Right forelimb (tissue), 1 donor: ENCODE measurements at places on chromosomes 5 and 9.

DNA sequence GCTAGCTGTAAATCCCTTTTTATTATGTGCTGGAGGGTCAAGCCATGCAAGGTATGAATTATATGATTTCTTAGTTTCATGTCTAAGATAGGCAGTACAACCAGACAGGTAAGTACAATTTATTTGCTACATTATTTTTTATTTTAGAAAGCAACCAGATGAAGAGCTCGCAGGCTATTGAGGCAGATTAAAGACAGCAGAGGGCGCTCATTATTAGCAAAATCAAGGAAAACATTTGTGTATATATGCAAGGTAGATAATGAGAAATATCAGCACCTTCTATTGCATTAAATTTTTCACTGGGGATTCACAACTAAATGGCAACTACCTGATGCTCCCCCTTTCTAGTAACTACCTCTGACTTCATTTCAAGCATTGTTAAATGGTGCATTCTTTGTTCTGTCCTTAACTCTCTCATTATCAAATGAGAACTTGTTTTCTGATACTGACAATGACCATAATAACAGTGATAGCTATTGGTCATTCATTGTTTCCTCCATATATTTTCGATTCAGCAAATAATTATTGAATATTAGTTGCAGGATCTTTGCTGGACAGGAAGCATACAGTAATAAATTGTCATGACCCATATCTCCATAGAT lies 8.6 kb downstream of the SCGB3A2 start:
- no peak for DNase-seq

GRCh38 chr9:69762527-69762926 lies 2.7 kb upstream of the PTAR1 start:
- DNase-seq, result no peak

DNA sequence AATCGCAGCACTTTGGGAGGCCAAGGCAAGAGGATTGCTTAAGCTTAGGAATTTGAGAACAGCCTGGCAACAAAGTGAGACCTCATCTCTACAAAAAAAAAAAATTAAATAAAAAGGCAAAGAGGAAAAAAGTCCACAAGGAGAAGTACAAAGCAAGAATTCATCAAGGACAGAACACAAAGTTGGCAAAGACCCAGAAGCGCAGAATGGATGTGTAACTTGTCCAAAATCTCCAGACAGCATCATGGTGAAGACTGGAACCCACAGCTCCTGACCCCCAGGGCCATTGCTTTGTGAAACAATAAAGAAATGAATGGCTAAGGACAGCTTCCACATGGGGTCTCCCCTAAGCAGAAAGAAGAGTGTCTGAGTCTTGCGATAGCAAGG lies 7.8 kb downstream of the HSD17B3 start:
- no peak for DNase-seq

GRCh38 chr5:147485046-147485445 lies 24.8 kb downstream of the DPYSL3 start:
- no peak for DNase-seq

GRCh38 chr9:113563826-113564497 lies 100.4 kb downstream of the RGS3 start:
- DNase-seq, result no peak
